ENCODE measurements at places on chromosomes 11 and 22.

DNA sequence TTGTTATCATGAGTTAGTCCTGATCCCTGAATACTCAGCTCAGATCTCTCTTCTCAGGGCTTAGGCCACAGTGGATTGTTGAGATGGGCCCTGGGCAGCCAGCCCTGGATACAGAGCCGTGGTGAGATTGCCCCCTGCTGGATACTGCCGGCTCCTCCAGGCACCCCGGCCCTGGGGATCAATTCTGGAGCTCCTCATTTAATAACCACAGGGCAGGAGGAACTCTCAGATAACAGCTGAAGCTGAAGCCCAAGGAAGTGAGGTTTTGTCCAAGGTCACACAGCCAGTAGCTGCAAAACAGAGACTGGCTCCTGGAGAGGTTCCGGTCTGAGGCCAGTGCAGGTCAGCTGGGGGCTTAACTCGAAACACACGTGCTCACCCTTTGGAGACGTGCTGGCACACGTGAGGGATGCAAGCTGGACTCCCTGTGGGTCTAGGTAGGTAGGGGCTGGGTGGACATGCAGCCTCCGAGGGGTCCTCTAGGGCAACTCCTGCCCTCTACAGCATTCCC, 16.0 kb downstream of the USH1C start:
- DNase-seq = peak; percentile 20

DNA sequence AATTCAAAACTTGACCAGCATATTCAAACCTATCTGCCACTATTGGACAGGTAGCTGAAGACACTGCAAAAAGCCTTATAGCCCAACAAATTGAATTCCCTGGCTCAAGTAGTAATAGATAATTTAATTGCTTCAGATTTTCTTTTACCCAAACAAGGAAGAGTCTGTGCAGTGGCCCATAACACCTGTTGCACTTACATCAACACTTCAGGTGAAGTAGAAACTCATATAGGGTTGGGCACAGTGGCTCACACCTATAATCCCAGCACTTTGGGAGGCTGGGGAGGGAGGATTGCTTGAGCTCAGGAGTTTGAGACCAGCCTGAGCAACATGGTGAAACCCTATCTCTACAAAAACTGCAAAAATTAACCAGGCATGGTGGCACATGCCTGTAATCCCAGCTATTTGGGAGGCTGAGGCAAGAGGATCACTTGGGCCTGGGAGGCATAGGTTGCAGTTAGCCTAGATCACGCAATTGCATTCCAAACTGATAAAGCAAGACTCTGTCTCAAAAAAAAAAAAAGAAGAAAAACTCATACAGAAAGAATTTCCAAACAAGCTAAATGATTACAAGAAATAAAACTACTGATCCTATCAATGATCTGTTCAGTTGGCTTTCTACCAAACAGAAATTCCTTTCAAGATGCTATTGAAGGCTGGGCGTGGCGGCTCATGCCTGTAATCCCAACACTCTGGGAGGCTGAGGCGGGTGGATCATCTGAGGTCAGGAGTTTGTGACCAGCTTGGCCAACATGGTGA, 9.5 kb downstream of the FOLR3 start:
- DNase-seq = no peak

- no peak for DNase-seq
Observed at GRCh38 chr11:69495441-69496201, 14.2 kb downstream of the LINC01488 start.

DNA sequence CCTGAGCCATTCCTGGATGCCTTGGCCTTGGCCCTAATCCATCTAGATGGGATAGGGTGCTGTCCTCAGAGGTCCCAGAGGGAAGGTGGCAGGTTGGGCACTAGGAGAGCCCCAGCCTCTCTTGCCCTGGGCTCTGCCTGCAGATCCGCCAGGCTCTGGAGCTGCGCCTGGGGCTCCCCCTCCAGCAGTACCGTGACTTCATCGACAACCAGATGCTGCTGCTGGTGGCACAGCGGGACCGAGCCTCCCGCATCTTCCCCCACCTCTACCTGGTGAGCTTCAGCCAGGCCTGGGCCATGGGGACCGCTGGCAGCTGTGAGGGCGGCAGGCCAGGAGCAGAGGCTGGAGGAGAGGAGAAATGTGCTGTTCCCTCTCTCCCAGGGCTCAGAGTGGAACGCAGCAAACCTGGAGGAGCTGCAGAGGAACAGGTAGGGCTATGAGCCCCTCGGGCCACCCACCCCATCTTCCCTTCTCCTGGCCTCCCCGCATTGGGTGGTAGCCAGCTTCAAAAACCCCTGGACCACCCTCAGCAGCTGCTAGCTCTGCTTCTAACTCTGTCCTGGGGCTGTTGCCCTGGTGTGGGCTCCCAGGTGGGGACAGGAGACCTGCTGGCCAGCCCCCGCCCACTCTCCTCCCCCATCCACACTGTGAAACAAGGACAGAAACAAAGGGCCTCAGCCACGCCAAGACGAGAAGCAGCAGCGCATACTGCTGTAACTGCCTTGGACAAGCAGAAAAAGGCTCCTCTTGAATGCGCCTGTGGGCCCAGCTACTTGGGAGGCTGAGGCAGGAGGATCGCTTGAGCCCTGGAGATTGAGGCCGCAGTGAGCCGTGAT, 4.9 kb downstream of the SSH3 start:
- no peak for DNase-seq

GRCh38 chr11:95229993-95230809, 801 bp downstream of the SESN3 start:
- no peak for DNase-seq
